Fibroblast of skin of scalp (primary cell): ENCODE measurements at places on chromosomes 2 and 18.
A peak's percentile ranks its signal among the peaks of the same experiment; 100 is the strongest.

- peak; percentile 60 for DNase-seq
Observed at GRCh38 chr18:111306-112014, 46.9 kb upstream of the USP14 start.

GRCh38 chr2:237472909-237473877, 13.9 kb upstream of the MLPH start:
- no peak for DNase-seq

DNA sequence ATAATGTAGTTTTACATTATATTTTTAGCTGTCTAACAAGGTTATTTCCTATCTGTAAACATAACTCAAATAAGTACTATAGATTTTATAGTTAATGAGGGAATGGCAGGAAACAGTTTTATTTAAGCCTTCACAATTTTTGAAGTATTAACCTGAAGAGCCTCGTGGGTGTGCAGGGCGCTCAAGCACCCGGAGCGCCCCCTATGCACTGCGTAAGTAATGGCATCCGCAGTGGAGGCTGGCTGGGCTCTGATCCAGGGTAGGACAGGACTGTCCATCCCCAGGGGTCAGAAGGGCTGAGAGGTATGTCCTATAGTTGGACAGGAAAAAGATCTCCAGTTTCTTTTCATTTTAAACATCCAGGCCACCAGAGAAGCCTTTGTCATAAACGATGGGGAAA, 8.2 kb upstream of the GBX2 start:
- DNase-seq, result peak; percentile 57

DNA sequence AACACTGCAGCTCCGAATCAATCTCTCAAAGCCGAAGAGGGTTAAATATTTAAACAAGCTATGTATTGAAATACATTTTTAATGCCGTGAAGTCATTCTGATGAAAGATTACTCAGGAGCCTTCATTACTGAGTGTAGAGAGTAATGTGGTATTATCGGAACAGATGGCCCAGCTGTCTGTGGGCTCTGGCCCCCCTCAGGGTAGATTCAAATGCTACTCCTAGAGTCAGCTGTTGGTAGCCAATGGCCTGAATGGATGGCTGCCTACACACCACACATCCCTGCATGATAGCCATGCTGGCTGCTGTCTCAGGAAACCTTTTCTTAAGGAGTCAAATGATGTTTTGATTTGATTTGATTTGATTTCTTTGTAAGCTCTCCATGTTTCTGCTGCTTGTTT, 732.3 kb upstream of the CELF4 start:
- no peak for DNase-seq

GRCh38 chr18:76266236-76266991, 228.6 kb downstream of the ZNF516 start:
- no peak for DNase-seq

GRCh38 chr2:207165121-207166038, at the start of gene KLF7:
Gene KLF7, minus strand, starts transcription at chr2:207165948. Its CDS starts 380 bp downstream, at chr2:207165568.
- DNase-seq, result no peak

- no peak for DNase-seq
Observed at GRCh38 chr2:55776479-55776878, 82.8 kb upstream of the PNPT1 start.

GRCh38 chr2:199983534-199983933, 28.2 kb downstream of the MAIP1 start:
- DNase-seq, result no peak

DNA sequence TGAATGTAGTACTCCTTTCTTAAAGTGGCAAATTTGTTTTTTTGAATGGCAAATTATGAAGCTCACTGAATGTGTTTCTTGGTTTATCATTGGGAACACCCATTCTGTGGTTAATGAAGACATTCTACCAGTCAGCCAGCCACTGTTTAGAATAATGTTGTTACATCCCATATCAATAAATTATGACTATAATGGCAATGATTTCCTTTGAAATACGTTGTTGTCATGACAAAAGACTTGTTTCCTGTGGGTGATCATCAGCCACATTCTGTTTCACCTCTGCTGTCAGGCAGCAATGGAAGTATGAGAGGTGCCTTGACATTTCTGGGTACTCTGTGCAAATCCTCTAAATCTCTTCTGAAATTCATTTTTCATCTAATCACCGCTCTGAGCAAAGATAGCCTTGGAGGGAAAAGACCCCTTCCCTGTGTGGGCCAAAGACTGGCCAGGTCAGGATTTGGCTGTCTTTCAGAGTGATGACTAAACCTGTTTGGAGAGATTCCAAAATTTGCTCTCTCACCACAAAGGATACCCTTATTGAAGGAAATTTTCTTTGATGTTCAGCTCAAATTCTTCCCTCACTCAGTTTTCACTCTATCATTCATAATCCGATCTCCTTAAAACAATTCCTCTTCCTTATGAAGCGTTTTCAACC, 869.2 kb downstream of the BCL11A start:
- no peak for DNase-seq

- no peak for DNase-seq
Observed at GRCh38 chr2:230599853-230600252, 112.8 kb upstream of the CAB39 start.

DNA sequence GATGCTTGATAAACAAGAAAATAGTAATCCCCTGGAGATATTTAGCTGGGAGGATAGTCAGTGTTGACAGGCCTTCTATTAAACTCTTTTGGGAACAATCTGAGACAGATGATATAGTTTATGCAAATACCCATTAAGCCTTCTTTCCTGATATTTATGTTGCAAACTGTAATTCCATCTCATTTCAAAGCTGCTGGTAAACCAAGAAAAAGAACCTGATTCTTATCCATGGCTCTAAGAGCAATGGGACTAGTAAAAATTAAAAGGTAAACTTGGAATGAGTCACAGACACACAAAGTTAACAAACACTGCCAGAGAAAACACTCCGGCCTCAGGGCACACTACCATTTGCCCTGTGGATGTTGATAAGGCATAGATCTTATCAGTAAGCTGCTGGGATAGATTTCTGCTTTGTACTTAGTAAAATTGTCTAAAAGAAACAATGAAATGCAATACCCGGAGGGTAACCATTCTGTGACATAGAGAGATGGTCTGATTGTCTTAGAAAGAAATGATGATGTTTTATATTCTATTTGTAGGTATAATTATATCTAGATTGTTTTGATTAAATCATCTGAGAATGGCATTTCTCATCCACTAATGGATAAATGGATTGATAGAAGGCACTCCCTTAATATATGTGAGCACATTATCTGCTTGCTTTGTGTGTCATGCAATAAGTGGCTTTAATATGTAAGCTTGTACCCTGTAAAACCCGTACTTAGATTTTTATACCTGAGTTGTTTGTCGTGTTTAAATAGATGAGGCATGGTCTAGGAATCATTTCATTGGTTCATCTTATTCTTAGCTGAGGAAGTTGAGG, 13.2 kb downstream of the GALR1 start:
- no peak for DNase-seq

DNA sequence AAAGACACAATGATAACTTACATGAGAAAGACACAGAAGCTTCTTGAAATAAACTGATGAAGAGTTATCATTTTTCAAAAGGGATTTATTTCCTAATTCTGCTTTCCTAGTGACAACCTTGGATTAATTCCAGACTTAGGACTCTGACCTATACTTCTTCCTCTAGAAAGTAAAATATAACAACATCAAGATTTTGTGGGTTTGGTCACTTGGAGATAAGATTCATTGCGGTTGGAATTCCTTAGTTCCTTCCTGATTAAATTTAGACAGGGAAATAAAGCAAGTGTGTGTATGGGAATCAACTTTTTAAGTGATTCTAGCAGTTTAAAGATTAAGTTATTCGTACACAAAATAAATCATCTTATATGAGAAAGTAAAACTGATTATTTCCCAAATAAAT, 208.4 kb upstream of the CCDC150 start:
- no peak for DNase-seq

- no peak for DNase-seq
Observed at GRCh38 chr18:47887227-47887626, 43.2 kb downstream of the SMAD2 start.

DNA sequence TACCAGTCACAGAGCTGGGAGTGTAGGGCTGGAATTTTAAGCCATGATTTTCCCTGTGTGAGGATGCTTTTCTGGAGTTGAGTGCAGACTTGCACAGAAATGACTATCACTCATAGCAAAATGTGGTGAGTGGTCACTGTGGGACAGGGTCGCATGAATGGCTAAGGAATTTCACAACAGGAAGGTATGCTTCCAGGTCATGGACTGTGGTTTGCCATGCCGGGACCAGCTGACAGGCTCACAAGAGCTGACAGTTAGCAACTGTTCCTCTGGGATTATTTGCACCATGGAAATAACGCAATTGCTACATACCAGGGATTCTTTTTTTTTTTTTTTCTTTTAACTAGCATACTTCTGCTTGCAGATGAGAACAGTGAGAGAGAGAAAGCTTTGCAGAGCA, 3.8 kb upstream of the UXS1 start:
- peak; percentile 97 for DNase-seq

GRCh38 chr2:101608408-101609310, 88.8 kb upstream of the MAP4K4 start:
- no peak for DNase-seq

DNA sequence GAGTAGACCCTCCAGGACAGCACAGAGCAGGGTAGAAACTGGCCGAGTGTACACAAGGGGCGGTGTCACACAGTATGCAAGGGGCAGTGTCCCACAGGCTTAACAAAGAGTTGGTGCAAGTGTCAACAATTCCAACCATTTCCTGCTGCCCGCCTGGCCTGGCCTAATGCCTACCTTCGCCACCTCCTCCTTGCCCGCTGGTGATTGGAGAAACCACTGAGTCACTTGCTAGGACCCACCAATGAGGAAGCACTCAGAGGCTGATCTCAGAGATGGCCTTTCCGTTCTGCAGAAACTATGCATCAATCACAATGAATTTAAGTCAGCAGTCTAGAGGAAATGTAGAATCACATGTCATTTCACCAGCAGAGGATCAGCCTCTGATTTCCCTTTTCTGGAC, 263.3 kb upstream of the PKDCC start:
- no peak for DNase-seq

- no peak for DNase-seq
Observed at GRCh38 chr2:117714745-117715417, 99.6 kb upstream of the DDX18 start.

DNA sequence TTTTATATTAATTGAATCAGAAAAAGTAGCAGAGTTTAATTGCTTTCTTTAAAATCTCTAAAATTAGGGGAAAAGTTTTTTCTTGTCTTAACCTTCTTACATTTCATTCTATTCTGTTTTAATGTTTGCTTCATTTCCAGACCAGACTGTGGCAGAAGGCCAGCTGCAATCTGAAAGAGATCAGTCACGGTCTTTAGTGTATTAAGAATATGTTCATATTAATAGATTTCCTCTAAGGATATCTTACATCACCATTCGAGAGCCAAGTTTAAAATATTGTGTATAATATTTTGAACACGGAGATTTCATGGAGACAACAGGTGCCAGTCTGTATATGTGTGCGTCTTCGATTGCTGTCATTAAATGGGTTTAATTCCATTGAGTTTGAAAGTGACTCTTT, 230.9 kb upstream of the ZSWIM2 start:
- DNase-seq, result no peak

DNA sequence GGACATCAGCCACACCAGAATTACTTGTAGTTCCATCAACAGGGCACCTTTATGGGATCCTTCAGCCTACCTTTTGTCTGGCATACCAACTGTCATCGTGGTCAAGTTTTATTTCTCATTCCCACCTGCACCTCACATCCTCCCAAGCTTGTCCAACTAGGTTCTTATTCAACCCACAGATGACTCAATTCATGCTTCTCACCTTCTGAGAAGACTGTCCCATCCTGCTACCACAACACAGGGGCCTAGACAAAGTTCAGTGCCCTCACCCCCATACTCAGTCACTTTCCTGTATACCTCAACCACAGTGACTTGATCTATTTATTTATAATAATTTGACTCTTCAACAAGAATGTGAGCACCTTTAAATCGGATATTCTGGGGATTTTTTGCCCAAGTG, 114.4 kb upstream of the ACVR1C start:
- DNase-seq, result no peak

DNA sequence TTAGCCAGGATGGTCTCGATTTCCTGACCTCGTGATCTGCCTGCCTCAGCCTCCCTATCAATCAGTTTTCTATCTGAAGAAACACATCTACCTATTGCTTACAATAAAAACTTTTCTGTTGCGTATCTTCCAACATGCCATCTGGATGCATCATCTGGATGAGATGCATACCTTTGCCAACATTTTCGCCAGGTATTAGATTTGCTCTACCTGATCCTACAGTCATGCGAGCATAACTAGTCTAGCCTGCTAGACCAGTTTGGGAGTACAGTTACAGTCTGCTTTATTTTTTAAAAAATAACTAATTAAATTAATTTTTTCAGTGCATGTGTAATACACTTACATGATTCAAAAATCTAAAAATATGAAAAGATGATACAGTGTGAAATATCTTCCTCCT, 334.0 kb upstream of the MEX3C start:
- DNase-seq, result no peak

DNA sequence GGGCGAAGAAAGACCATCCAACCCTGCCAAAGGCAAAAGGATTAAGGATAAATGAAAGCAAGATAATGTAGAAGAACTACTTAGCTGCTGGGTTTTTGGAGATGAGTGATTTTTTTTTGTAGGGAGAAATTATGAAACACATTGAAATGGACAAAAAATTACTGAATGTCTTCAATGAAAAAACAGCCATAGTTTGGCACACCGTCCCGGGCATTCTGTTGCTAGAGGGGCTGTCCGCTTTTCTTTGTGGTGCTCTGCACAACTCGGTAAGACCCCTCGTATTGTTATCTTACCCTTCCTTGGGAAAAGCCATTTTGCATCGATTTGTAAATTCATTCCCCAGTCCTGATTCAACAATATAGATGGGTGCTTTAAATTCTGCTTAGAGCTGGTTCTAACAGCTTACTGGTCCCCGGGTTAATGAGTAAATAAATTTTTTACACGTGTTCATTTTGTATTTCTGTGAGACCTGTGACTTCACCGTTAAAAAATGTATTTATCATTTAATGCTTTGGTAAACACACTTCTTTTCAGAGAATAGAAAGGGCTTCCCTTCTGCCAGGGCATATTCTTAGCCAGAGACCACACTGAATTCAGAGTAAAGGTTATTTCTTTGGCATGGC, 912 bp upstream of the LAPTM4A start:
- DNase-seq, result peak; percentile 23

GRCh38 chr18:48600456-48601090, 61.7 kb downstream of the CTIF start:
- peak; percentile 81 for DNase-seq

DNA sequence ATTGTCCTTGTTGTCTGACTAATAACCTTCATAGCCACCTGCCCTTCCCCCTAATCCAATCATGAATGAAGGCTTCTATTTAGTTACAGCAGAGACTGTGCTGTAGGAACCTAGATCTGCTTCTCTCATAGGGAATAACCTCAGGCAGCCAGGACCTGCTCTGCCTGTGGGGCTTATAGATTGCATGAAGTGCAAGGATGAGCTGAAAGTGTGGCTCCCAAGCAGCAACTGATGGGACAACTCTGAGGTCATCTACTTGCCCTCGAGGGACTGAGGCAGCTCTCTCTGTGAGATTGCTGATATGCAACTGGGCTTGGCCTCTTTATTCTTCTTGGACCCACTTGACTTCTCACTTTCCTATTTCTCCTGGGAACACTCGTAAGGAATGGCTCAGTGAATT, 23.8 kb upstream of the SLC38A11 start:
- no peak for DNase-seq

- no peak for DNase-seq
Observed at GRCh38 chr2:1567556-1568344, 154.5 kb downstream of the TPO start.
